ENCODE measurements at places on chromosomes 4 and X. TPM values are rescaled to one million over a fixed set of nuclear protein-coding genes. Genes with fewer than 3 reads are reported as not detected.

TCP11X1 gene
- total RNA-seq: not detected

MID1 gene
- total RNA-seq: 54.1 TPM

HCFC1 gene
- 54.6 TPM for total RNA-seq

PDZD4 gene
- 7.0 TPM for total RNA-seq

DMRTC1 gene
- total RNA-seq: 0.41 TPM

RAB33A gene
- 2.9 TPM for total RNA-seq

SYAP1 gene
- 40.3 TPM for total RNA-seq

MAGEA1 gene
- not detected for total RNA-seq

TMEM31 gene
- 0.38 TPM for total RNA-seq

PLS3 gene
- 110 TPM for total RNA-seq

F8A3 gene
- 8.2 TPM for total RNA-seq

CSN1S1 gene
- total RNA-seq: not detected

TMSB15C gene
- total RNA-seq: 1.5 TPM
